ENCODE measurements at places on chromosomes 3 and 15.

DNA sequence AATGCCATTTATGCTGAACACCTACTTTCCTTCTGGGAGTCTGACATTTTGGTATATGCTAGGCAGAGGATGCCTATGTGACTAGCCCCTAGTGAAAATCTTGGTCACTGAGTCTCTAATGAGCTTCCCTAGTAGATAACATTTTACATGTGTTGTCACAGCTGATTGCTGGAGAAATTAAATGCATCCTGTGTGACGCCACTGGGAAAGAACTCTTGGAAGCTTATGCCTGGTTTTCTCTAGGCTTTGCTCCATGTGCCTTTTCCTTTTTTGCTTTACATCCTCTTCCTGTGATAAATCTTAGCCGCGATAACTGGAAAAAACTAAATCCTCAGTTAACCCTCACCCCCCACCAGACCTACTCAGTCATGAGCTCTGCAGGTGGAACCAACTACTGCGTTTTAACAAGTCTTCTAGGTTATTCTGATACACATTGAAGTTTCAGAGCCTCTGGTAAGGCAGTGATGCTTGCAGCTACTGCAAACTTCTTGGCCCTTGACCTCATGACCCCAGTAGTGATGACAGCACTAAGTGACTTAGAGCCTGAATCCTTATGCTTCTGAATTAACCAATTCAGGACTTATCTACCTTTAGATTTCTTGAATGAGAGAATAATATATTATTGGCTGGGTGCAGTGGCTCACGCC, 292.4 kb upstream of the SOX14 start:
- no peak for DNase-seq

- DNase-seq: no peak
Observed at GRCh38 chr3:150830094-150830681, 67.2 kb upstream of the SIAH2 start.

DNA sequence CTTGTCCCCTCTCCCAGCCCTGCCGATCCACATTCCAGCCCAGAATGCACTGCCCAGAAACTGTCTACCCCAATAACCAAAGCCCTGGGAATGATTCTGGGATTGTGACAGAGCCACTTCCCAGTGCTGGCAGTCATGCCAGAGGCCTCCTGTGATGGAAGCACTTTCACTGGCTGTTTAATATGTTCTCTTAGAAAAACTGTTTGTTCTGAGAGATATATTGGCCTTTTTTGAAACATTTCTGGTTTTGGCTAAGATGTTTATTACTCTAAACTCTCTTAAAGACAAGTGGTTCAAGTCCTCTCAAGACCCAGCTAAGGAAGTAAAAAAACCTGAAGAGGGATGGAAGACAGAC, 74.0 kb upstream of the HACD2 start:
- DNase-seq: no peak

GRCh38 chr3:14424711-14425580, 22.5 kb downstream of the SLC6A6 start:
- DNase-seq: no peak

DNA sequence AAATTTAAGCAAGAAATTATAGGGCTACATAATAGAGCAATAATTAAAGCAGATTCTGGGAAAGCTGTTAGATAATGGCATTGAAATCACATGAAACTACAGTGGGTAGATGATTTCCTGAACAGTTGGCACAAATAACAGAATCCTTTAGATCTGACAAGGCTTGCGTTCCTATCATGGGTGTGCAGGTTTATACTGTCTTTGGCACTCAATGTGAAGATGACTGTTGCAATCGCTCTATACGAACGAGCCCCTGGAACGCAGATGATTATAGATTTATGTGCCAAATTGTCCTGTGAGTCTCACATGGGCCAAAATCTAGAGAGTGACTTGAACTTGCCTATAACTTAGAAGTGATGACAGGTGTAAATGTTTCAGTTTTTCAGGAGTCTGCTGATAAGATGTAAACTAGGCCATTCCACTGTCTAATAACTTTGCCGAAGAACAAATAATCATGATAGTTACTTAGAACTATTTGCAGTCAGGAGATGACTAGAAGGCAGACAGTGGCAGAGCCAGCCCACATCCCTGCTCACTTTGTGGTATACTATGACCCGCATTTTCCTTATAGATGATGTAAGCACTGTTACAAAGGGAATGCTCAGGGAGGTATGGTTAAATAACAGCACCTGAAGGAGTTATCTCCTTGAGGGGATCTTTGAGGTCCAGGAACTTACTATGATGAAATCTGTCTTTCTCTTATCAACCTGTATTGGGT, 30.5 kb upstream of the TRPC1 start:
- DNase-seq: no peak

GRCh38 chr3:65748326-65748725, 290.4 kb downstream of the MAGI1 start:
- no peak for DNase-seq

DNA sequence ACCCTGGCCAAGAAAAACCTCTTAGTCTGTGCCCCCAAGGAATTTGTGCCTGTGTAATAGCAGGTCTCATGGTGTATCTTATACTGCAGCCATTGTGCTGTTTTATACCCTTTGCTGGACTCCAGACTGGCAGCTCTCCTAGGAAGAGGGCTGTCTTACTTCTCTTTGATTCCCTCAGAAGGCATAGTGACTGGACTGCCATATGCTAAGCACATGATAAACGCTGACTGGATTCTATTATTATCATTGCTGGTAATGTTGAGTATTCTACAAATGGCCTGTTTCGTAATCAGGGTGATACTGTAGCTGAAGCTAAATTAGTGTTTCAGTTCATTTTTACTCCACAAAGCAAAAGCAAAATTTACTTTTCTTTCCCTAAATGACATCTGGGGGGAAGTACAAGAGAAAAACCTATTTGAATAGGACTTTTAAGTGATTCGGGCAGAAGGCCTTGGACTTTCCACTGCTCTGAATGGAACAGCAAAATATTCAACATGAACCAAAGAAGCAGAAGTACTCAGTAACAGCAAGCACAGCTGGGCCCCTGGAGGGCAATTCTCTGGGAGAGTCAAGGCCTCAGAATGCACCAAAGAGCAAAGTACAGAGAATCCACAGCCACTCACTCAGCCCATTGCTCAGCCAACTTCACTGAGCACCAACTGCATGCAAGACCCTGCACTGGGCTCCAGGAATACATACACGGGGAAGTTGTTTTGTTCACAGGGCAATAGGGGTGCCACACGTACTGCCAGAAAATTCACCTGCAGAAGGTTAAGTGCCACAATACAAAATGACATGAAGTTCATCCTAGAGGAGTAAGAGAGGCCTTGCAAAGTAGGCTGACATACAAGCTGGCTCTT, 7.9 kb upstream of the BCL2A1 start:
- no peak for DNase-seq

GRCh38 chr3:46566040-46566641, at the start of gene LRRC2:
LRRC2 (minus strand) TSS chr3:46566302; CDS start chr3:46551591, 14,711 bp downstream.
- no peak for DNase-seq

Data from NCI-H2081 (cell line).